NCI-H510A (cell line): ENCODE measurements at places on chromosomes 16 and 17.

DNA sequence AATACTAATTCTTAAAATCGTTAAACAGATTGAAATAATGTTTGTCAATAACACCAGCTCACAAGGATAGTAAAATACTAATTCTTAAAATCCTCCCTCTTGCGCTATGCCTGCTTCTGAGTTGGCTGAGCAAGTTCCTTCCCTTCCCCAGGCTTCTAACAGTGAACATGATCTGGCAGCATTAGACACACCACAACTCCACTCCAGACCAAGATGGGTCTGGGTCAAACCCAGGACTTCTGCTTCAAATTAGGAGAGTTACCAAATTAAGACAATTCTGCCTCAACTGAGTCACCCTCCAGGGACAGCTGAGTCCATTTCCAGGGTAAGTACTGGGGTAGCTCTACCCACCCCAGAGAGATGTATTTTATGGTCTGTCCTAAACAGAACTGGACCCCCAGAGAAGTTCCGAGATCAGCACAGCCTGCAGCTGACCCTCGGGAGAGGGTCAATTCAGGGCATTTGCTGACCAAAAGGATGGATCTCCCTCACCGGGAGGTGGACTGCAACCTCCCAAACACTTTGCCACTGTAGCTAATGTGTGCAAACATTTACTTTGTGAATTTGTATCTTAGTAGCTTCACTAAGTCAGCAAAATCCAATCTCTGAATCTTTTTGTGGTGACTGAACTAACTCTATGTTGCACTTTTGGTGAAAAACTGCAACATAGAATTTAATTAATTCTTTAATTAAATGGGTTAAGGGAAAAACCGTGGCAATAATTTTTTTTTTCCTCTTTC, 48.8 kb downstream of the ADCY9 start:
- DNase-seq: no peak

DNA sequence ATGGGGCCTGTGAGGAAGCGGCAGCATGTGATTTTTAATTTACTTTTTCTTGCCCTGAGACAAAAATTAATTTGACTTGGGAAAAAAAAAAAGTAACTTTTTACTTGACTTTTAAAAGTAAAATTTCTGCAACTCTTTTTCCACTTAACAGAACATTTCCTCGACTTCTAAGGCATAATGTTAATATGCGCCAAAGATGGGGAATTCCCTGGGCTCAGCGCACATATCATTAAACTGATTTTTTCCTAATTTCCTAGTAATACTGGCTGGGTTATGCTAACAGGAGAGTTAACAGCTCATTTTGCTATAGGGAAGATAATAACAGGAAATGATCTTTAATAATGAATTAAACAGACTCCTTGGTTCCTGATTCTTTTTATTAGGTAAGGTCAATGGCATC, 120.6 kb upstream of the CDH5 start:
- DNase-seq: no peak

GRCh38 chr17:35257208-35257659, 14.4 kb downstream of the SLFN5 start:
- no peak for DNase-seq

DNA sequence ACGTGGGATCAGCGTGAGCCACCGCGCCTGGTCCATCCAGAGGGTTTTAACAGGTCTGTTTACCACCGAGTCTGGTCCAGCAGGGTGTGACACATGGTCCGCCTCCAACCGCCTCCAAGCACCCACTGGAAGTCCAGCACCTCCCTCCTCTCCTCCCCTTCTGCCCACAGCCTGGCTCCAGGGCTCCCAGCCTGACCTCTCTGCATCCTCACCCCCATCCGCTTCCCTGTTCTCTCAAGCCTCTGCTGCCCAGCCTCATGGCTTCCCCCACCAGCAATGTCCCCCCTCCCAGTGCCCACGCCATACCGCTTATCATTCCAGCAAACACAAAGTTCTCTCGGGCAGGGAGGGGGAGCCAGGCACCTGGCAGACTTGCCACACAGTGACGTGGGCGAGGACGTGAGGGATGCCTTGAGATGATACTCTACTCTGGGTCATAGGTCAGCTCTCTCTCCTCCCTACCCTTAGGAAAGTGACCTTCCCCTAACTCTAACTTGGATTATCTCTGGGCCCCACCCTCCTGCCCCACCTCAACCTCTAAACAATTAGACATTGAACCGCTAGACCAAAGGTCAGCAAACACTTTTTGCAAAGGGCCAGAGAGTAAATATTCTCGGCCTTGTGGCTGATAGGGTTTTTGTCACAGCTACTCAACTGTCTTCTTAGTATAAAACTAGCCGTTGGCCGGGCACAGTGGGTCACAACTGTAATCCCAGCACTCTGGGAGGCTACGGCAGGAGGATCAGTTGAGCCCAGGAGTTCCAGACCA, 23.1 kb downstream of the CDC42EP4 start:
- no peak for DNase-seq

- DNase-seq: no peak
These were observed 27.6 kb upstream of the DLX3 start for GRCh38 chr17:50022463-50023130.

GRCh38 chr16:81251871-81252270, 13.4 kb downstream of the BCO1 start:
- no peak for DNase-seq

GRCh38 chr17:8556074-8556473, 74.5 kb downstream of the MYH10 start:
- no peak for DNase-seq

DNA sequence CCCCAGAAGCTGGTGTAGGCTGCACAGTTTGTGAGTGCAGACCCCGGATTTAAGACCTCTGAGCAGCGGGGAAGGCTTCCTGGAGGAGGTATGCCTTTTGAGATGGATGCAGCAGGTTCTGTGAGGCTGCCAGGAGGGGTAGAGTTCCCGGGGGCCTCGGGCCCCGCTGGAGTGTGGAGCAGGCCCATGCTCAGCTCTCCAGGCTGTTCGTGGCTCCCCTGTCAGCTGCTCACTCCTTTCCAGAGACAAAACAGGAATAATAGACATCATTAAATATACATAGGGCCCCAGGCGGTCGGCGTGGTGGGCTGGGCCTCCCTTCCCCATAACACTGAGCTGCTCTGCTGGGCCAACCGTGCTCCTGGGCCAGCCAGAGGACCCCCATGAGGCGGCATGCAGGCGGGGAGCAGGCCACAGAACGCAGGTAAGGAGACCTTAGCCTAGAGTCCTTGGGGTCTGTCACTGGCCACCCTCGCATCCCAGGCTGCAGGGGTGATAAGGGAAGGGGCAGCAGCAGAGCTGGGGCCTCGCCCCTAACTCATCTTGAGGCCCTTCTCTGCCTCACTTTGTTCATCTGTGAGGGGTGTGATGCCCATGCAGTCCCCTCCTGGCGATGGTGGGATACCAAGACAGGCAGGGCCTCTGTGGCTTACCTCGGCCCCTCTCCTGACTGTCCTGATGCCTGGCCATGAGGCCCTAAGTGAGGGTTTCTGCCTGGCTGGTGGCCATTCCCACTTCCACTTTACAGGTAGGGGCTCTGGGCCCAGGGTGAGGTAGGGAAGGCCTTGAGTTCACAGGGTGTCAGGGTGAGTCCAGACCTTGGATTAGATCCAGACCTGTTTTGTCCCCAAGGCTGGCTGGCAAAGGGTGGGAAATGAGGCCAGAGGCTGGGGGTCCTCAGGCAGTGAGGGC, at the start of gene MYO15A:
Gene MYO15A (plus strand): TSS at position 356 of the 912 bp plus-strand sequence. CDS start 10,045 bp downstream, outside the sequence.
- DNase-seq: no peak

GRCh38 chr17:81457401-81457800, 55.2 kb downstream of the ACTG1 start:
- no peak for DNase-seq

DNA sequence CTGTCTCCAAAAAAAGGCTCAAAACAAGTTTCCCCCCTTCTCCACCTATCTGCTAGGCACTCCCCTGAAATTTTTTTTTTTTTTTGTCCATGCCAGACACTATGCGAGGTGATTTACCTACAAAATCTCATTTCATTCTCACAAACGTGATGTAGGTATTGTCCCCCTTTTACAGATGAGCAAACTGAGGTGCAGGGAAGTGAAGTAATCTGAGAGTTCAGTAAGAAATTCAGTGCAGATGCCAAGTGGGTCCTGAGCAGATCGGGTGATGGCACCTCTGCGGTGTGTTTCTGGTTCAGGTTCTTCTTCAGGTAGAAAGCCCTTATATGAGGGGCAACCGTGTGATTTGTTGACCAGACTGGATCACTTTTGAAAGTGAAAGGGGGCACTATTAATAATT, 9.7 kb downstream of the TBKBP1 start:
- DNase-seq: no peak

DNA sequence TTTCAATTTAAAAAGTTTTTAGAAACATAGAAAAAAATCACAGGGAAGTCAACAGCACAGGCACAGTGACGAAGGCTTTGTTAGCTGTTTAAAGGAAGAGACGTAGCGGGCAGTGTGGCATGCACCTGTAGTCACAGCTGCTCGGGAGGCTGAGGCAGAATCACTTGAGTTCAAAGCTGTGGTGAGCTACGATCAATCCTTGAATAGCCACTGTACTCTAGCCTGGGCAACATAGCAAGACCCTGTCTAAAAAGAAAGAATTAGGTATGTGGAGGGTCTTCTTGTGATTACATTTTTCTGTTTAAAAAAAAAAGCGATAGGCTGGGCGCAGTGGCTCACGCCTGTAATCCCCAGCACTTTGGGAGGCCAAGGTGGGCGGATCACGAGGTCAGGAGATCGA, 50.1 kb downstream of the FOXK2 start:
- DNase-seq: no peak

- no peak for DNase-seq
These were observed 13.4 kb downstream of the CBFA2T3 start for GRCh38 chr16:88963583-88963982.

GRCh38 chr17:34579017-34579946, at the start of gene TMEM132E:
Gene TMEM132E (plus strand): TSS chr17:34579582. CDS start chr17:34581077, 1,495 bp downstream.
- DNase-seq: no peak
